Motor neuron (in vitro differentiated cells): ENCODE measurements at places on chromosomes 2 and 18. TPM values are rescaled to one million over a fixed set of nuclear protein-coding genes. Genes with fewer than 3 reads are reported as not detected.

Gene CYRIA
- 15.2 and 16.5 TPM in 2 replicates for total RNA-seq

Gene EFEMP1
- total RNA-seq, result 5.2 and 6.3 TPM in 2 replicates

Gene SNORC
- 0.82 and 1.4 TPM in 2 replicates for total RNA-seq

Gene CSRNP3
- total RNA-seq, result 39.1 and 43.2 TPM in 2 replicates

Gene TPO
- total RNA-seq, result not detected in 2 replicates

Gene C1QL2
- not detected in 2 replicates for total RNA-seq

Gene C2orf66
- 0.47 and 0.97 TPM in 2 replicates for total RNA-seq

Gene SATB2
- 3.0 and 3.1 TPM in 2 replicates for total RNA-seq

Gene SPC25
- 0.50 and 0.76 TPM in 2 replicates for total RNA-seq

Gene C18orf54
- 2.0 and 2.2 TPM in 2 replicates for total RNA-seq

Gene FIGN
- total RNA-seq, result 8.5 and 13.7 TPM in 2 replicates

- ATAC-seq, result no peak
These were observed 479.1 kb downstream of the ZEB2 start for GRCh38 chr2:144040834-144041233.

- no peak for ATAC-seq
These were observed 94.0 kb downstream of the AQP4 start for GRCh38 chr18:26771524-26771923.

DNA sequence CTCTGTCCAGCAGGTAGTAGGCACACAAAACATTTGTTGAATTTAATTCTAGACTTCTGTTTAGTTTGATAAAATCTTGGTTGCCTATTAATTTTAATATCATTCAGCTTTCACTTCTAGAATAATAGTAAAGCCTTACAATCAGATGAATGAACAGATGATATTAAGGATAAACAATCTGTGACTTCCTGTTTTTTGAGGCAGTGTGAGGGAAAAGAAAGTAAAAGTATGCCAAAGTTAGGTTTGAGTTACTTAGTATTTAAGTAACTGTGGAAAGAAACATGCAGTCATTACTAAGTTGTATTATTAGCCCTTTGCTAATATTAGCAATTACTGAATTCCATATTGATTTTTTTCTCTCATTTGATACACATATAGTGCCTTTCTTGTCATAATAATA lies 31.5 kb downstream of the EPB41L5 start:
- ATAC-seq, result no peak

- ATAC-seq, result peak; percentile 95
These were observed 213.5 kb upstream of the RND3 start for GRCh38 chr2:150700666-150701580.

DNA sequence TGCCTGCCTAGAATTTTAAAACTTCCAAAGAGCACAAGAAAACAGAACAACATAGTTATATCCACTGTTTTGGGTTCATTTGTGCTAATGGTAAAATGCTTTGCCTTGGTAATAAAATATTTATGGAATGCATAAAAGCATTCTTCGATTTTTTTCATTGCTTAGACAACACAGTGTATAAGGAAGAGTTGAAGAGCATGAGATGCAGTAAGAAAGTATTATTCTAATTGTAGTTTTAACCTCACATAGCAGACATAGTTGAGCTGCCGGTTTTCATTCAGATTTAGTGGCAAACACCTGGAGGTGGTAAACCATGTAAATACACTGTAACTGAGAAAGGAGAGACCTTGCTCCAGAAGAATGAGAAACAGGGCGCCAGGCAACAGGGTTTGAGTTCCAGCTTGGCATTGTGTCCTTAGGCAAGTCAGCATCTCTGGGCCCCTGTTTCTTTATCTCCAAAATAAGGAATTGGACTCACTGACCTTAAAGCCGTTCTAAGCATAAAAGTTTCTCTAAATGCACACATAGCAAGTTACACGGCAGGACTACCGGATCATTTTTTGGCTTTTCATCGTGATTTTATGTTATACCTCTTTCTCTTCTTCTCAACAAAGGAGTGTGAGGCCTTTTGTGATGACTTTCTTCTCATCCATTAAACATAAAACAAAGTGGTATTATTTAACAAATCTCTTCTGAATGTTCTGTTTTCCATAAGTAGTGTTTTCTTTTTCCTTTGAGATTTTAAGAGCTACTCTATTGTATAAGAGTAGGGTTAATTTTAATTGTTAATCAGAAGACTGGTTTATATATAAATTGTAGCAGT lies 7.9 kb downstream of the UGP2 start:
- peak; percentile 21 for ATAC-seq

- no peak for ATAC-seq
These were observed 171.2 kb downstream of the CPS1 start for GRCh38 chr2:210727549-210727948.

DNA sequence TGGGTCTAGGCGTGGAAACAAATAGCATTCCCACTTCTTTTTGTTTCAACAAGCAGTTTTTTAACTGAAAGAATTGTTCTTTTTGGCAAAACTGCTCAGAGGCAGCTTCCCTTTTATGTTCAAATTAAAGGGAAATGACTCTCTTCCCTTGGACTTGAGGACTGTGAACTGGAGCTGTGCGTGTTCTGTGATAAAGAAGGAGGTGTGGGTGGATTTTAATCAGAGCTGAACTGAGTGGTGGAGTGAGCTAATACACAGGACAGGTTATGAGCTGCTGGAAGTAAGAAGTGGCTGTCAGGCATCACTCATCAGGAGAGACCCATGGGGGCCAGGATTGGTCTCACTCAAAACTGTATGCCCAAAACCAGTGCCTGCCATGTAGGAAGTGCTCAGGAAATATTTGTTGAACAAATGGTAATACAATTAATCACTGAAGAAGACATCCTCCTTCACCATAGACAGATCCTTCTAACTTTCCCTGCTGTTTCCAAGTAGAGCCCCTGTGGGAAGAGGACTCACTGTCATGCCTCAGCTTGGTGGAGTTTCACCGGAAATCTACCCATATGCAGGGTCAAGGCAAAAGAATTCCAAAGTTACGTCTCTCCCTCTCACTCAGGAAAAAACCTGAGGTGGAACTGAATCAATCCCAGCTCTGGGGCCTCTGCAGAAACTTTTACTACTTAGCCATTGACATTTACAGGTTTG lies 55.9 kb downstream of the FEZ2 start:
- no peak for ATAC-seq

DNA sequence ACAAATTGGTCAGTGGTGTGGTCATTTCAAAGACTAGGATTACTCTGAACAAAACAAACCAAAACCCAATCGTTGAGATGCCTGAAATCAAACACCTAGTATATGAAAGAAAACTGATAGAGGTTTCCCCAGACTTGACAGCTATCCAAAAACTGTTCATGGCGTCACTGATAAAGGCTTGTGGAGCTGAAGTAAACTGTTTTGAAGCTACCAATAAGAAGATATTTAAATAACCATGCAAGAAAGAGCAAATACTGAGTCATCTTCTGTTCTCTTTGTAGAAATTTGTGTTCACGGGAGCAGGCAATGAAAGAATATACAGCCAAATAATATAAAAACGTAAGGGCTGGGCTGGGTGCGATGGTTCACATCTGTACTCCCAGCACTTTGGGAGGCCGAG lies 7.5 kb upstream of the COLEC11 start:
- no peak for ATAC-seq

GRCh38 chr2:10028988-10029874 lies 14.1 kb upstream of the KLF11 start:
- ATAC-seq, result peak; percentile 80

DNA sequence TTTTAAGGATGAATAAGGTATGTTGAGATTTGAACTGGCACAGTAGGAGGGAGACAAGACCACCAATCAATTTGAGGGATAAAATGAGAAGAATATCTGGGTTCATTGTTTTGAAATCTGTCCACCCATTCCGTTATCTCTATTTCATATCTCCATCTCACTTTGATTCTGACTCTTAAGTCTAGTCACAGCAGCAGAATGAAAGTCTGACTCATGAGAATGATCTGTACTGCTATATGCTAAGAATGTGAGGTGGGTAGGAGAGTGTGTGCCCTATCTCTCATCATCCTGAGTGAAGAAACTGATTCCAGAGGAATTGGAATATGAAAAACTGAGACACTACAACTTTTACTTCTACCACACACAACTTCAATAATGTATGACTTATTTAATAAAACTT lies 1994.5 kb upstream of the PIK3C3 start:
- ATAC-seq, result no peak

- ATAC-seq, result no peak
These were observed 732.4 kb downstream of the RNF144A start for GRCh38 chr2:7649461-7650228.

- no peak for ATAC-seq
These were observed 22.4 kb upstream of the NAGK start for GRCh38 chr2:71045865-71046548.

DNA sequence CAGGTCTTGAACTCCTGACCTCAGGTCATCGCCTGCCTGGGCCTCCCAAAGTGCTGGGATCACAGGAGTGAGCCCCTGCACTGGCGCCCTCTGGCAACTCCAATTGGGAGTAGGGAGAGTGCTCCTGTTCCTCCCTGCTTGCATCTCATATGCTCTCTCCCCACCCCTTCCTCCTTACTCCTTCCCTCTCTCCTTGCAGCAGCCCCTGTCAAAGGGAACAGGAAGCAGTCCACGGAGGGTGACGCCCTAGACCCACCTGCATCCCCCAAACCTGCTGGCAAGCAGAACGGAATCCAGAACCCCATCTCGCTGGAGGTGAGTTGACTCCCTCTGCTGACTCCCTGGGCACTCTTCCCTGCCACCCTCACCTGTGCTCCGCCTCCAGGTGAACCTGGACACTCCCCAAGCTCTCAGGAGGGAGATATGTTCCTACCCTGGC lies 10.7 kb downstream of the ARID5A start:
- no peak for ATAC-seq

DNA sequence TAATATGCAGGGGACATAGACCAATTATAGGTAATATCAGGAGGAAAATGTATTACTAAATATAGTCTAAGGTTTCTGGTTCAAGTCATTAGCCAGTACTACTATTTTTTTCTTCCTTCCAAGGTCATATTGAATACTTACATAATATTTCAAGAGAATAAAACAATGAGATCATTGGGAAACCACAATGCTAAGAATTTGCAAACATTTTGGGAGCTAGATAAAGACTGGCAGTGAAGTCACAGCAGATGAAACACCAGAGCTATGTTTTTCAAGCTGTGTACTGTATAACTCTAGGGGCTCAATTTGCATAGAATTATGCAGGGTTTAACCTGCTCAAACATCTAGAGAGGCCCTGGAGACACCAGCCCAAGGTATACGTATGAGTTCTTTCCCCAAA lies 80.5 kb upstream of the KCNH7 start:
- no peak for ATAC-seq

DNA sequence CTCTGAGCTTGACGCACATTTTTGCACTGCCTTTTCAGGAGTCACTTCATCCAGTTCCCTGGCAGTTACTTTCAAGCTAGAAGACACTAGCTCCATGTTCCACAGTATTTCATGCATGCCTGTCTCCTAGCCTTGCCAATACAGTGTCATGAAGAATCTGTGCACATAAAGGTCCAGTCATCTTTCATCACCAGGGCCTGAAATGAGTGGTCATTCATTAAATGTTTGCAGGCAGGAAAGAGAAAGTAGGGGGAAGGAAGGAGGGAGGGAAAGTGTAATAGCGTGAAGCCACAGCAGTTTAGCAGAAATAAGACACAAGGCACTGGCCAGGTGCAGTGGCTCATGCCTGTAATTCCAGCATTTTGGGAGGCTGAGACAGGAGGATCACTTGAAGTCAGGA lies 92.4 kb upstream of the COPS8 start:
- no peak for ATAC-seq

DNA sequence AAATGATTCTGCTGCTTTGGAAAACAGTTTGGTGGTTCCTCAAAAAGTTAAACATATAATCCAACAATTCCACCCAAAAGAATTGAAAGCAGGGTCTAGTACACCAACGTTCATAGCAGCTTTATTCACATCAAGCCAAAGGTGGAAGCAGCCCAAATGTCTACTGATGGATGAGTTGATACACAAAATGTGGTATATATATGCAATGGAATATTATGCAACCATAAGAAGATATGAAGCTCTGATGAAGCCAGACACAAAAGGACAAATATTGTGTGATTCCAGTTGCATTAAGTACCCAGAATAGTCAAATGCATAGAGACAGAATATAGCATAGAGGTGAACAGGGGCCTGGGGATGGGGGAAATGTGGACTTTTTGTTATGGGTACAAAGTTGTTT lies 269.3 kb downstream of the METTL4 start:
- ATAC-seq, result no peak

- ATAC-seq, result no peak
These were observed 31.3 kb downstream of the NCK2 start for GRCh38 chr2:105775809-105776559.

DNA sequence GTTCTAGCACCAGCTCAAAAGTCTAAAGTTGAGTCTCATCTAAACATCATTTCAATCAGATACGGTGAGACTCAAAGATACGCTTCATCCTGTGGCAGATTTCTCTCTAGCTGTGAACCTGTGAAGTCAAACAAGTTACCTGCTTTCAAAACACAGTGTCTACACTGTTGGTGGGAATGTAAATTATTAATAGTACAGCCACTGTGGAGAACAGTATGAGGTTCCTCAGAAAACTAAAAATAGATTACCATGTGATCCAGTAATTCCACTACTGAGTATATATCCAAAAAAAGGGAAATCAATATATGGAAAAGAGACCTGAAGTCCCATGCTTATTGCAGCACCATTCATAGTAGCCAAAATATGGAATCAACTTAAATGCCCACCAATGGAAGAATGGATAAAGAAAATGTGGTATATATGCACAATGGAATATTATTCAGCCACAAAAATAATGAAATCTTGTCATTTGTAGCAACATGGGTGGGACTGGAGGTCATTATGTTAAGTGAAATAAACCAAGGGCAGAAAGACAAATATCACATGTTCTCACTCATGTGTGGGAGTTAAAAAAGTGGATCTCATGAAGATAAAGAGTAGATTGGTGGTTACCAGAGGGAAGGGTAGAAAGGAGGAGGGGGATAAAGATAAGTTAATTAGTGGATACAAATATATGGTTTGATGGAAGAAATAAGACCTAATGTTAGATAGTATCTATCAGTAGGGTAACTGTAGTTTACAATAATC lies 11.7 kb downstream of the UBR3 start:
- ATAC-seq, result no peak

DNA sequence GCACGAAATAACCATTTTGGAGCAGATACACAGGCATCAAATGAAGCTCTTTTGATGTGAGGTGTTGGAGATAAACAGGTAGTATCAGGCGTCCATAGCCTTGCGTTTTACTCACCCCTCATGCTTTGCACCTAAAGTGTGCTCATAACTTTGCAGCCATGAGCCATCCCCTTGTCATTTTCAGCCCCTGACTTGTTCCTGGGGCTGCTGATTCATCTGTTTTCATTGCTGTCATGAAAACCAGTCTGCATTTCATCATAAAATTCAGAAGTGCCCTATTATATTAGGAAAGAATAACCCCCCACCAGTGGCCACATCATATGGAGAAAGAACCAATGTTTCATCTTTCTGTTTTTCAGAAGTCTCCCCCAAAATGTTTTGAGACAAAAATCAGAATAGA lies 329.7 kb upstream of the NRP2 start:
- no peak for ATAC-seq

GRCh38 chr2:197255543-197255942 lies 55.0 kb downstream of the ANKRD44 start:
- peak; percentile 86 for ATAC-seq

DNA sequence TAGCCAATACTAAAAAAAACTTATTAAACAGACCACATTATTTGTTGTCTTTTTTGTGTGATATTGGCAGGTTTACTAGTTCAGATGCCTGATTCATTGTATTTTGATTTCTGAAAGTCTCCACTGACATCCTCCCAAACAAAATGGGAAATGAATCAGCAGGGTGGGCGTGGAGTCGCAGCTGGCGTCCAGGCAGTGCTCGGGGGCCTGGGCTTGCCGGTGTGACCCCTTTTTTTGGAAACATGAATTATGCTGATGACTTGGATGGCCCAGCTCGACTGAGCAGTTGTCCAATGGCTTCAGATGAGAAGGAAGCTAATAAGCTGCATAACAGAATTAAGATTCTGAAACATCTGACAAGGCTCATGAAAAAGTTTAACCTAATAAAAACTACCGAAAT lies 1.7 kb upstream of the KCNG2 start:
- ATAC-seq, result no peak
